GM12864 (cell line): ENCODE measurements at places on chromosomes 12 and 14.
A peak's percentile ranks its signal among the peaks of the same experiment; 100 is the strongest.

GRCh38 chr12:69161829-69162228 lies 77.5 kb upstream of the CPSF6 start:
- peak; percentile 35 for DNase-seq

DNA sequence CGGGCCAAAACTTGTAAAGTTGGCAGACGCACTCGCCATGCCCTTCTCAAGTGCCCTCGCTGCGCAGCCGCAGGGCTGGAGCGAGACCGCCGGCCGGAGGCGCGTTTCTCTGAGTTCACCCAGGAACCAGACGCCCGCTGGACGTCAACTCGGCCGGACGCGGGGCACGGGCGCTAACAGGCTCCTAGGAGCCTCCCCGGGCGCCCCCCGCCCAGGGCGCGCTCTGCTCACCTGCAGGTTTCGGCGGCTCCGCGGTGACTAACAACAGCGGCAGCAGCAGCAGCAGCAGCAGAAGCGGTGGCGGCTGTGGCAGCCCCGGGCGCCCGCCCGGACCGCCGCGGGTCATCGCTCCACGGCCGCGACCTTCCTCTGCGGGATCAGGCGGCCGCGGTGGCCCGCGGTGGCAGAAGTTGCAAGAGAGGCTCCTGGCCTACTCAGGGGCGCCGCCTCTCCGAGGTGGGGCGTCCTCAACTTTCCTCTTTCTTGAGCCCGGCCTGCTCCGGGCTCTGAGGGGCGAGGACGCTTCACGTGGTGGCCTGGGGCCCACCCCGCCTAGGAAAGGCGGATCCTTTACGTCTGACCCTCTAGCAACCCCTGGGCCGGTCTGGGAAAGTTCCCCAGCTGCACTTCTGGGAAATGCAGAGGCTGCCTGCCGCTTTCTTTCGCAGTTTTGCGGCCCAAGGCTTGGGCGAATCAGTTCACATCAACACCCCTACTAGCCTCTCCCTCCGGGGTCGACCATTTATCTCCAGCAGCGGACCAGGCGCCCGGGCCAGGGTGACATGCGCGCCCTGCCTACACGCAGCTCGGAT lies at the start of gene PLBD1:
PLBD1 (minus strand) TSS at position 533 of the 812 bp plus-strand sequence; CDS start at position 346, 187 bp downstream.
- no peak for DNase-seq

DNA sequence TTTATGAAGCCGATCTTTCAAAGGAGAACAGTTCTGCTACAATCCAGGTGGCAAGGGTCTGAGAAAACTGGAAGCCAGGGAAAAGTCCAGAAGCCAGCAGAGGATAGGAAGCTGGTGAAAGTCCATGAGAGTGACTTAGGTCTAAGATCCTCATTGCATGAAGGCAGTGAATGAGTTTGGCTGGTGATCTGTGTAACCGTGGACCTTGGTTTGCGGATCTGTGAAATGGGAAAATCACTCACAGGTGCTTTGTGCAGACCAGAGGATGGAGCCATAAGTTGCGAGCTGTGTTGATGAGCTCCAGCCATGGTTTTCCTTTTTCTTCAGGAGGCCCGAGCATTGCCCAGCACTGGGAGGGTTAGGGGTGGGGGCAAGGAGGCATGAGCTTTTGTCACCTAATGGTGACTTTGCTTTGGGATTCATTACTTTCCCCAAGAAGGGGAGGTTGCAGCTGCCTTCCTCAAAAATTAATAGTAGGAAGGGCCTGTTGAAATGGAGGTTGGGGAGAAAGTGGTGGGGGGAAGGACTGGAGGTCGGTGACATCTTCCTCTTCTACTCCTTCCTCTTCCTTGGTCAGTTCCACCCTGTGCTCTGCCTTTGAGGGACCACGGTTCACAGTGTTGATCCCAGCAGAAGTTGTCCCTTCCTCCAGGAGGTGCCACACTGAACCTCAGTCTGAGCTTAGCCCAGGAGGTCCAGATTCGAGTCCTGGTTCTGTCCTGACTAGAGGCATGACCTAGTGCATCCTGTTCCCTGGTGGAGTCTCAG lies 20.3 kb upstream of the SERPINA6 start:
- DNase-seq = no peak

DNA sequence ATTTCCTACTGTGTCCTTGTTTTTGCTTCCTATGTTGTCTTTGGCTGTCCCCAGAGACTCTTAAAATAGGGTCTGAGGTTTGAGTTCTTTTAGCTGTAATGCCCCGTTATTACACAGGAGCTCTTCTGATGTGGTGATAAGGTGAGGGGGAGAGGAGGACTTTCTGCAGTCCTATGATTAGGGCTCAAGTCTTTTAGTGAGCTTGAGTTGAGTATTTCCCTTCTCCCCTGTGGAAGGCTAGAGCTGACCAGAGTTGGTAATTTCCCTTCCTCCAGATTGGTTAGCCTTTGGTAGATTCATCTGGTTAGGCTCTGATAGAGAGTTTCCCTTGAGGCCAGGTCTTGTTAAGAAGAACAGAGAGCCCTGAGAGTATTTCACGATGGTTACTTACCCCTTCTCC lies 4.3 kb upstream of the HIF1A start:
- DNase-seq = no peak

- peak; percentile 87 for DNase-seq
Observed at GRCh38 chr12:82685790-82686167, 927 bp upstream of the TMTC2 start.

- no peak for DNase-seq
Observed at GRCh38 chr14:80055667-80056496, 155.4 kb downstream of the DIO2 start.
